ENCODE measurements at places on chromosomes 6 and 20.

DNA sequence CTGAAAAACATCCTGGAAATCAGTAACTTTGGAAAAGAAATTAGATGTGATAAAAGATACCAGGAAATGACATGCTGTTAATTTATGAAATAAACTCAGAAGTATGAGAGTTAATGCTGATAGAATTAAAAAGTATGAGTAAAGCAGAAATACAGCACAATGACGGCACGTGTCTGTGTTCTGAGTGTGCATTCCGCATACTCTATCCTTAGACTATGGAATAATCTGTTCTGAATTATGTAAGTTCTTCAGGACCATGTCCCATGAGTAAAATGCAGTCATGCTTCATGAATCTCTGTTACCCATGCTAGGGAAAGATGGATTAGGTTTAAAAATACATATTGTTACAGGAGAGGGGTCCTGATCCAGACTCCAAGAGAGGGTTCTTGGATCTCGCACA lies 21.7 kb downstream of the HECA start:
- no peak for DNase-seq

DNA sequence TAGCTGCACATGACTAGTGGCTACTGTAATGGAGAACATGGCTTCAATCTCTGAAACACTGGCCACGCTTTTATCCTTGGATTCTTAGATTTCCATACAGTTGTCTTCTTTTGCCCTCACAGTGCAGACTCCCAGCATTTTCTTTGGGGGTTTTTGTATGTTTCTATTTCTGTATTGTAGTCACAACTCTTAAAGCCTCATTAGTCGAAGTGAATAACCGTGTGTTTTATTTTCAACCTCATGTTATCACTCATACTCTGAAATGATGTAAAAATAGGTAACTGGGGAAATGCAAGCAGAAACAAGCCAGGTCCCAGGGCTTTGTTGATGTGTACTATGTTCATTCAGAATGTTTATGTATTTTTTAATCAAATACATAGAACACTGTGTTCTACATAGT lies 162.9 kb downstream of the JARID2 start:
- DNase-seq, result no peak

DNA sequence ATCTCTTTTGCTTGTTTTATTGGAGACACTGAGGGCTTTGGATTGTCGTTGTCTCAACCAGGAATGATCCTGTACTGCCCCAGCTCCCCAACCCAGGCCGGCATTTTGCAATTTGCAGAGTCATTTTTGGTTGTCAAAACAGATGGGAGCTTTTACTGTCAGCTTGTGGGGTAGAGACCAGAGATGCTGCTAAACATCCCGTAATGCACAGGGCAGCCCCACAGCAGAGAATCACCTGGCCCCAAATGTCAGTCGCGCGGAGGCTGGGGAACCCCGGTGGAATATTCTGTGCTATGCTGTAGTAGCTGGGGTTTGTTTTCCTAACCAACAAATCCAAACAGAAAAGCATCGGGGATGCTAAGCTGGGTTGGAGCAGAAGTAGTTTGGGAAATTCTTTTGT lies 99.7 kb downstream of the TSHZ2 start:
- DNase-seq, result no peak

DNA sequence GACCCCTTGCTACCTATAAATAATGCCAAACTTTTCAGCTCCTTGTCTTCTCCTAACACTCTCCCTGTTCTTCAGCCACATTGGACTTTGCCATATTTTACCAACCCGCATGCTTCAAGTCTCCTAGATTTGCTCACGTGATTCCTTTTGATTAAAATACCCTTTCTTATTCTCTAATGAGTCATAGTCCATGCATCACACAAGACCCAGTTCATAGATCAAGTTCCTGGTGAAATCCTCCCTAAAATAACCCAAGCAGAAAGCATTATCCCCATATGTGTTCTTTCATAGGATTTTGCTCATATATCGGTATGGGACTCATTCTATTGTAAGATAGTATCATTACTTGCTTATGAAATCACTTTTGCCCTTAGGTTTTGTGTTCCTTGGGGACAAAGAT lies 108.9 kb upstream of the STXBP5 start:
- no peak for DNase-seq

GRCh38 chr20:45987108-45987780 lies 15.2 kb upstream of the ZNF335 start:
- DNase-seq, result peak; percentile 72

- DNase-seq, result no peak
Measured at GRCh38 chr6:169960003-169960344, 208.6 kb downstream of the ERMARD start.

- peak; percentile 30 for DNase-seq
Measured at GRCh38 chr6:18823782-18824386, 436.7 kb downstream of the RNF144B start.

DNA sequence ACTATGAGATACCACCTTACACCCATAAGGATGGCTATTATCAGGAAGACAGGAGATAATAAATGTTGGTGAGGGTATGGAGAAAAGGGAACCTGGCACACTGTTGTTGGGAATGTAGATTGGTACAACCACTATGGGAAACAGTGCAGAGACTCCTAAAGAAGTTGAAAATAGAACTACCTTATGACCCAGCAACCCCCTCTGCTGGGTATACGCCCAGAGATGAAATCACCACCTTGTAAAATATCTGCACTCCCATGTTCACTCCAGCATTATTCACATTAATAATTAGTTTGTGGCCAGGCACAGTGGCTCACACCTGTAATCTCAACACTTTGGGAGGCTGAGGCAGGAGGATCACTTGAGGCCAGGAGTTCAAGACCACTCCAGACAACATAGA lies 26.8 kb downstream of the ZBTB9 start:
- DNase-seq, result no peak

DNA sequence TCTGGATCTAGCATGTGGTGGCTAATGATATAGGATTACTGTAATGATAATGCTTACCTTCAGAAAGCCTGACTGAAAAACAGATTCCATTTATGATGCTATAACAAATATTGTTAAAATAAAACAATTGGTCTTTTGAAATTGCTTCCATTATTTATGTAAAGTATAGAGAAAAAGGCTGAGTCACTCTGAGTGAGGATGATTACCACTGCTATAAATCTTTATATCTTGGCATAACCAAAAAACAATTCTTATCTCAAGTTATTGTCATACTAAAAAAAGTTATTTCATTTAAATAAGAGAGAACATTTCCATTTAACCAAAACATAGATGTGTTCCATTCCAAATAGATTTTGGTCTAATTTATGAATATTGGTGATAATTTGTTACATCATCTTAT lies 53.0 kb upstream of the DST start:
- DNase-seq, result no peak

DNA sequence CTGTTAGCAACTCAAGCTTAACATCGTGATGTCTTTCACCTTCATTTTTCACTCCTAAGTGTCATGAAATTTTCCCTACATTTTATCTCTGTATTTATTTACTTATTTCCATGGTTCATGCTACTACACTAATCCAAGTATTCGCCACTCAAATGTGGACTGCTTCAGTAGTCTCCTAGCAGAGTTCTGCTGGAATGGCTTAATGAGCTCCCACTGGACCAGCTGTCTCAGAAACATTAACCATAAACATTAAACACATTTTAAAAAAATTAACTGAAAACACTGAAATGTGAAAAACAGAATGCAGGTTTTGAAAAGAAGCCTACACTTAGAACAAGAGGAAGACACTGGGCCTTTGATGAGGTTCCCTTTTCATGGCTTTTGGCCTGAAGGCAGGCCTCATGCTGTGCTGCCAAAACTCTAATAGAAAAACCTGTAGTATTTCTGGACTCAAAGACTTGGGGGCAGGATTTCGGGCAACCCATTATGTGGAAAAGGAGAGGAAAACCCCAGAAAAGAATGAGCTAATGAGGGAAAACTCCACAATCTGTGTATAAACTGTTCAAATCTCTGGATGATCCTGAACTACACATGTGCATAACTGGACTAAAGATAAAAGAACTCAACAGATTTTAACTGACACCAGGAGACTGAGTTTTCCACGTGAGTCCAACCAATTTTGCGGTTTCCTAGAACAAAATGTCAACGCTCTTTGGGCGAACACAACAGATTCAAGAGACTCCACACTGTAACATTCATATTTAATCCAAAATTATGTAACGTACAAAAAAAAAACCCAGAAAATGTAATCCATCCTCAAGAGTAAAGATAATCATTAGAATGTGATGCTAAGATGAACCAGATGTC lies 33.0 kb downstream of the SAMD3 start:
- DNase-seq, result no peak

GRCh38 chr6:24355393-24355792 lies 2.5 kb downstream of the DCDC2 start:
- no peak for DNase-seq

DNA sequence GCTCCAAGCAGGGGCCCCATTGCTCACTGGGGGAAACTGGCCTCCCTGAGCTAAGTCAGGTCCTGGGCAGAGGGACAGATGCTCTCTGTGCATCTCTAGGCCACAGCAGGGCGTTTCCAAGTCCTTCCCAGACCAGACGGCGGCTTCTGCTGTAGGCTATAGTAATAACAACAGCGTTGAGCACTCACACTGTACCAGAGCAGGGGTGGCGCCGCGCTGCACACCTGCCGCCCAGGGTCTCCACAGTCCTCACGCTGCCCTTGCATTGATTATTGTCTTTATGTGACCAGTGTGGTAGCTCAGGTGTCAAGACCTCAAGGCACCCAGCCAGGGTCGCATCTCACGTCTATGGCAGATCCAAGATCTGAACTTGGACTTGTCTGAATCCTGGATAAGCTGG lies 14.9 kb upstream of the CCN5 start:
- DNase-seq, result no peak

- no peak for DNase-seq
Measured at GRCh38 chr20:51487565-51488268, 54.8 kb downstream of the NFATC2 start.

DNA sequence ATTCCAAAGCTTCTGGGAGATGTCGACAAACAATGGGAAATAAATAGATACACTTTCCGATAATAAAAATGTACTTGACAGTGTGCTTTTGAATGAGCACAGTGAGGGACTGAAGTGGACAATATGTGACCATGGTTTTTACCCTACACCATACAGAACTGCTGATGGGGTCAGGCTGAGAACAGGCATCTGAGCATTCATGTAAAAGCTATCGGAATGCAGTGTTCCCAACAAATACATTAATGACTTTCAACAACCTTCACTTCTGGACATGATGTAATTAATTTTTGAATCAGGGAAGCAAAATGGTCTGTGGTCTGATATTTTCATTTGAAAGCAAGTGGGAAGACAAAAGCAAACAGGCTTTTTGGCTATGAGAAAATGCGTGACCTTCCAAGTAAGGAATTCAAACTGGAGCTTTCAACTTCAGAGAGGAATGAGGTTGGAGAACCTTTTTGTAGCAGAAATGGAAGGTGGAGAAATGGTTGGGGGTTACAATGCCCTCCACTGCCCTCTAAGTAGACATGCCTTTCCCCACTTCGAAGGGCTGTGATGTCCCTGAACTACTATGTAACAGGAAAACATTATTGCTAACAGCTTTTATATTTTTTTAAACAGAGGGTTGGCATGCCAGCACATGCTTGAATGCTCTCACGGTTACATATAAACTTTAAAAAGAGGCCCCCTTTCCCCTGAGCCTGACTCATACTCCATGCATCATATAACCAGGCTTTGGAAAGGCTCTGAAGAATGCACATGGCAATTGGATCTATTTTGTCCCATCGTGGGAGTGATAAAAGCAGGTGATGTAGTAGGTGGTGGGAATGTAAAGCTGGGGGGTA lies 203.5 kb upstream of the CITED2 start:
- no peak for DNase-seq

GRCh38 chr20:15976047-15976736 lies 597.1 kb downstream of the KIF16B start:
- no peak for DNase-seq

GRCh38 chr6:135170238-135170637 lies 10.9 kb upstream of the MYB start:
- DNase-seq, result no peak

DNA sequence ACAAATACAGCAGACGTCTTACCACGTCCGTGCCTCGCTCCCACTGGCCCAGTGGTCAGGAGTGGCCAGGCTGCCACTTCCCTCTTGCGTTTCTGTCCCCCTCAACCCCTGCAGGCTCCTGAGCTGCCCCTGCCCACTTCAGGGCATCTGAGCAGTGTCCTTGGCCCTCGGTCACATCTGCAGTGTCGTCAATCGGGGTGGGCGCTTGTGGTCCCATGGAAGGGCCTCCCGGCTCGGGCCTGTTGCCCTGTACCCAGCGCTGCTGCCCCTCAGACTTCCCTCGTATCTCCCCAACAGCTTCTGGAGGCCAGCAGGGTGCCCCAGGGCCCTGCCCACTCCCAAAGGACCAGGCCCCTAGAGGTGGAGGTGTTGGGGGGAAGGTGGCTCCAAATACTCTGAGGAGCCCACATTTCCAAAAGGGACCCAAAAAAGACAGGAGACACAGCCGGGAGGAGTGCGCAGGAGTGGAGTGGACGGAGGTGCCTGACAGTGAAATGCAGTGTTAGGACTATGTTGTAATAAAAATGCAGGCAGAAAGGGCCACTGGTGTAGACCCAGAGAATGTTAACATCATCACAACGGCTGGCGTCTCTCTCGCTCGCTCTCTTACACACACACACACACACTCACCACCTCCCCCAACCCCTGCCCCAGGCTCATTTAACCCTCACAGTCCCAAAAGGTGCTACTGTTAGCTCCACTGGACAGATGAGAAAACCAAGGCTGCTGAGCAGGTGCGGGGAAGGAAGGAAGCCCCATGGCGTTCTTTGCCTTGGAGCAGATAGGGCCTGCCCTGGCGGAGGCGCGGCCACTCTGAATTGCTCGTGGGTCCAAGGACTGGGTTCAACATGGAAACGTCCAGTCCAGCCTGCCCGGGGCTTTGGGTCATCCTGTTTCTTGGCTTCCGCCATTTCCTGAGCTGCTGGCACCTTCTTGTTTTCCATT lies 343.9 kb downstream of the ZFAND3 start:
- no peak for DNase-seq

- DNase-seq, result no peak
Measured at GRCh38 chr6:138008791-138009190, 98.4 kb downstream of the PERP start.

GRCh38 chr6:20755631-20756030 lies 221.4 kb downstream of the CDKAL1 start:
- DNase-seq, result no peak

GRCh38 chr20:5947276-5947675 lies 3.1 kb downstream of the TRMT6 start:
- no peak for DNase-seq

- no peak for DNase-seq
Measured at GRCh38 chr20:41426086-41426830, 59.6 kb upstream of the EMILIN3 start.

DNA sequence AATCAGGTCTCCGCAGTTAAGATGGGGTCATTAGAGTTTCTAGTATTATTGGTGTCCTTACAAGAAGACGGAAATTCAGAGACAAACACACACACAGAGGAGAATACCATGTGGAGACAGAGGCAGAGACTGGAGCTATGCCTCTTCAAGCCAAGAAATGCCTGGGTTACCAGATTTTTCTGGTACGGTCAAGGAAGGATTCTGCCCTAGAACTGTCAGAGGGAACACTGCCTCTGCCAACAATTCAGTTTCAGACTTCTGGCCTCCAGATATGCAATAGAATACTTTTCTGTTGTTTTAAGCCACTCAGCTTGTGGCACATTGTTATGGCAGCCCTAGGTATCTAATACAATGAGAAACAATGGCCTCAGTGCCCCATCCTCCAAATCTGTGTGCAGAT lies 18.9 kb downstream of the TRMT6 start:
- no peak for DNase-seq

- DNase-seq, result no peak
Measured at GRCh38 chr20:1370548-1371110, 22.2 kb downstream of the FKBP1A start.

Measured in activated CD4-positive, alpha-beta T cell treated with anti-CD3 and anti-CD28 coated beads for 24 hours (primary cell).